GM23248 (cell line): ENCODE measurements at places on chromosomes 2 and 18. TPM values are rescaled to one million over a fixed set of nuclear protein-coding genes. Genes with fewer than 3 reads are reported as not detected.

ODC1 gene
- total RNA-seq: 106 and 114 TPM in 2 replicates

PPP1R7 gene
- 44.6 and 53.1 TPM in 2 replicates for total RNA-seq

DNA sequence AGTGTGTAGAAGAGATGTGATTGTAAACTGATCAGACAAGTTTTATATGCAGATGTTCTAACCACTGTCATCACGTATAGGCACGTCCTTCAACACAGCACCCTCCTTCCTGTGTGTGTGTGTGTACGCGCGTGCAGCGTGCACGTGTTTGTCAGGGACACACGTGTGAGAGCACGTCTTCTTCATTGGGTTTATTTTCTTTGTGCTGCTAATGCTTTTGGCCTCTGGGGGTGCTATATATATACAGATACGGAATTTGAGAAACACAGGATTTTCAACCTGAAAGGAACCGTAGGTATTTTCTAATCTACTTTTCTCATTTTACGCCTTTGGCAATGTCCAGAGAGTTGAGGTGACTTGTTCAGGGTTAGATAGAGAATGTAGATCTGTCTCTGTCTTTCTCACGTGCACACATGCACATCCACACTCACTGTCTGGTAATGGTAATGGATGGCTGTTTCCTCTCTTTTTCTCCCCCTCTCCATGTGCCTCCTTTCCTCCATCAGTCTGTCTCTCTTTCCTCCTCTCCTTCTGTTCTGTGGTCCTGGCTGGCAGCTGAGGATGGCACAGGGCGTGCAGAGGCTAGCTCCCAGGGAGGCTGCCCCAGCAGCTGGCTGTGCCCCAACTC, 13.4 kb upstream of the CELF4 start:
- peak; percentile 66 for DNase-seq

- DNase-seq: no peak
Observed at GRCh38 chr2:239853121-239853520, 172.0 kb downstream of the NDUFA10 start.

C2orf81 gene
- 1.6 and 3.5 TPM in 2 replicates for total RNA-seq

DNA sequence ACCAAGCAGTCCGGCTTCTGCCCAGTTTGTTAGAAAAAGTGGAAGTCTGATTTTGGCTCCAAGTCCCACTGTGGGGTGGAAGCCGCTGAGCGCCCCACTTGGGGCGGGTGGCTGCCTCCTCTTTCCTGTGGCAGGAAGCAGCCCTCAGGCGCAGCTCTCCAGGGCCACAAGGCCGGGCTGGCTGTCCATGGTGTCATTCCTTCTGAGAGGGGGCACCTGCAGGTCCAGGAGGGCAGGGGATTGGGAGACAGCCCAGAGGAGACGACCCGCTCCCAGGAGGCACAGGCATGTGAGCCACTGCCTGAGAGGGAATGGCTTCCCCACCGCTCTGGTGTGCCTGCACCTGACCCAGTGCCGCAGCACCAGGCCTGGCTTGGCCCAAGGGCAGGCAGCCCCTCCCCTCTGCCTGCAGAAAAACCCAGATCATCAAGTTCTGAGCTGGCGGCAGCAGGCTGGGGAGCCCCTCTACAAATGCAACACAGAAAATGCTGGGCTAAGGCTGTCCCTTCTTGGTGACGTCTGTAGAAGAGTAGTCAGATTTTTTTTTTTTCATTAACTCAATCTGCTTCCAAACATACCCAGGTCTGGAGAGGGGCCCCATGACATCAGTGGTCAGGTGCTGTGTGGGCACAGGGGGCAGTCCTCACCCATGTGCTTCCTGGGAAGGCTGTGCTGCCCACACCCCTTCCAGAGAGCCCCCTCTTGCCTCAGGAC, 38.4 kb downstream of the HS6ST1 start:
- DNase-seq: no peak

DNA sequence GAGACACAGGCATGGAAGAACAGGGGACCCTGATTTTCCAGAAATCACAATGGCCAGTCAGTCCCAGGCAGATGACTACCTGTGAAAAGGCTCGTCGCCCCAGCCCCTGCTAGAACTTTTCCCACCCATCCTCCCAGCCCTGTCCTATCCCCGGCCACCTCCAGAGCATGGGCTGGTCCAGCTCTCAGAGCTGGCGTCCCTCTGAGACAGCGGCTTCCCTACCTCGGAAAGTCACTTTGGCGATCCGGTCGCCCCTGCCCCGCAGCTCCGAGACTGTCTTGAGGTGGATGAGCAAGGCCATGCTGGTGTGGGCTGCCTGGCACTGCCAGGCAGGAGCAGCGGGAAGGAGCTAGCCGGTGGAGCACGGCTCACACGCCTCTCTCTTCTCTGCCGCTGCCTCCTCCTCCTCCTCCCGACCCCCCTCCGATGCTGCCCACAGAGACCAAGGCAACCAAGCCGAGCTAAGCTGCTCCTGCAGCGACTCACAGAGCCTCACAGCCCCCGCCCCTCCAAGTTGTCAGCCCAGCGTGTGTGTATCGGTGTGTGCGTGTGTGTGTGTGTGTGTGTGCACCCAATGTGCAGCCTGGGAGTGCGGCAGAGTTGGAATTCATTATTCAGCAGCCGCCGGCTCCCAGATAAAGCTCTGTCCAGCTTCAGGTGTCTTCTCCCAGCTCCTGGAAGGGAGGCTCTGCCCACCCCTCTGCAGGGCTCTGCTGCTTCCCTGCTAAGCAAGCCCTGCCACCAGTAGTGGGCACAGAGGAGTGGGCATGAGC, 80.5 kb upstream of the OTOF start:
- peak; percentile 35 for DNase-seq

DNA sequence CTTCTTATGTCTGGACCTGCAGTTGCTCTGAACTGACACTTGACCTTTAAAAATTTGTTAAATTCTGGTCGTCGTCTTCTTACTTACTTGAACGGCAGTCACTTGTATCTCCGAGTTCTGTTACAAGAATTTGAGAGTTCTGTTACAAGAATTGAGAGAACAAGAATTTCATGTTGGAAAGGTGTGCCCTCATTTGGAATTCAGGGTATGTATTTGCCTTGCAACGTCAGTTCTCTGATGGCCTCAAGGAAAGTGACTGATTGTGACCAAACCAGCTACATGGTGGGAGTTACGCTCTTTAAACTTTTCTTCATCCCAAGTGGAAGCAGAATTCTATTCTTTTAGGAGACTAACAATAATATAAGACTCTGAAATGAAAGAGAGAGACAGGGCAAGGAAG, 320.0 kb upstream of the TRIB2 start:
- DNase-seq: no peak

GRCh38 chr18:23743733-23744333, 54.6 kb downstream of the LAMA3 start:
- DNase-seq: no peak

- DNase-seq: no peak
Observed at GRCh38 chr2:104866122-104866864, 12.4 kb downstream of the POU3F3 start.

DNA sequence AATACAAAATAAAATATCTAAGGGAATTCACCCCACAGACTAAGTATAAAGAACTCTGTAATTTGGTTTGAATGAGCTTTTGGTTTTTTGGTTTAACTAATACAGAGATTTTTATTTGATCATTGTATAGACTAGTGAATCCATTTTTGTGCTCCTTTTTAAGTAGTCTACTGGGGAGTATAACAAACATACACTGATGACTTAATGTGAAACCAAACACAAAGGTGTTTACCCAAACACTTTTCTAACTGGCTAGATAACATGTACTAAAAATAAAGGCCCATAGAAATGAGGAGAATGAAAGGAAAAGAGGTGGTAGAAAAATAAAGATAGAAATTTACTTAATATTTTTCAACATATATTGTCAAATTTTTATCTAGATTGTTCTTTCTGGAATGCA, 146.0 kb downstream of the NRXN1 start:
- DNase-seq: no peak

DNA sequence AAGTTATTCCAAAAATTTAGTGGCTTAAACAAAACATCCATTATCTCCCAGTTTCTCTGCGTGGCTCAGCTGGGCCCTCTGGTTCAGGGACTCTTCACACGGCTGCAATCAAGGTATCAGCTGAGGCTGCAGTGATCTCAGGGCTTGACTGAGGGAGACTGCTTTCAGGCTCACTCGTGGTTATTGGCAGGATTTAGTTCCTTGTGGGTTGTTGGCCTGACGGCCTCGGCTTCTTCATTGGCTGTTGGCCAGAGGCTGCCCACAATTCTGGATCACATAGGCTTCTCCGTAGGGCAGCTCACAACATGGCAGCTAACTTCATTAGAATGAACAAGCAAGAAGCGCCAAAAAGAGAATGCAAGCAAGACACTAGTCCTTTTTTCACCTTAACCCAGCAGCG, 90.1 kb downstream of the ABI2 start:
- no peak for DNase-seq

GRCh38 chr2:206989311-206989710, 50.0 kb downstream of the CPO start:
- peak; percentile 37 for DNase-seq

DNA sequence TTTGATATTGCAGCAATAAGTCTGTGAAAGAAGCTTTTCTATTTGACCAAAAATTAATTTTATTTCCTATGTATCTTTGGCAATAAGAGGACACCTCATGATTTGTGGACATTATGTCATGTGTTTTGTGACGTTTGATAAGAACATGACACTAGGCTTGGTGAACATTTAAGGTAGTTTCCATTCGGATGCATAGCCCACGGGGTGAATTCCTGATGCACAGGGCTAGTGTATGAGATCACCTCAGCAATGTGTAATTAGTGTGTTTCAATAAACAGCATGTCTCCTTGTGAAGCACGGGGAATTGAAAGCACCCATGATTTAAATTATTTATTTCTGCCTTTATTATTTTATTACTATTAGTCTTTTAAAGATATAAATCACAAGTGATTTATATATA, 146.1 kb upstream of the LINC00305 start:
- no peak for DNase-seq

DNA sequence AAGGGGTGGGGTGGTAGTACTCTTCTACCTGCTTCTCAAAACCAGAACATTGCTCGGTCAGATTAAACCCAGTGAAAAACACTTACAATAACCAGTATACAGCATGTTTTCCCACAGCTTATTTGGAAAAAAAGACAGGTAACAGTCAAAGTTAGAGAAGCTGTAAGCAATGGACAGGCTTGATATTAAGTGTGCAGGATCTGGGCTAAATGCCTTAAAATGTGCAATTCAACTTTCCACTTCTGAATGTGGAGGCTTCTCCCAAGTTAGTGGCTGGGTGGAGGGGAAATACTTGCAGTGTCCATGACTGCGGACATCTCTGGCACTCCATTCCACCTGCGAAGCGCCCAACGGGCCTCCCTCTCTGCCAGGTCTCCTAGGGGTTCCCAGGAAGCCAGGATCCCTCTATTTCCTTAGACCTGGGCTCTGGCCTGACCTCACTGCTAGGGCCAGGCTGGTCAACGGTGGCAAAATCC, 5.3 kb downstream of the ZEB2 start:
- DNase-seq: peak; percentile 47

ASPRV1 gene
- total RNA-seq: under 0.01 and 0.86 TPM in 2 replicates

DNA sequence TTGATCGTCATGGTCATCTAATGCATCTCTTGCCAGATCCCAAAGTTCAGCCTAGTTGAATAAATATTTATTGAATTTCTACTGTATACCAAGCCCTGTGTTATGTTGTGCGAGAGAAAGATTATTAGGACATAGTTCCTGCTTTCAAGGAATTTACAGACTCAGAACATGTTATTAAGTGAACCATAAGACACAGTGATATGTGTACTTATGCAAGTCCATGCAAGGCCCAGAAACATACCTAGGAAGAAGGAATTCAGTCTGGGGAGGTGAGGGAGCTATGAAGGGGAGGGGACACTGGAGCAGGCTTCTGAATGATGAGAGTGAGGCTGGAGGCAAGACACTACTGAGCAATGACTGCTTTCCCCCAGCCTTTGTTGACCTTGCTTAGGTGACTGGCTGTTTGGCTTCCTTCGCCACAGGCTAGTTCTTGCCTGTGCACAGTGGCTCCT, 81.4 kb downstream of the ACAA2 start:
- no peak for DNase-seq

KIAA2012 gene
- not detected in 2 replicates for total RNA-seq

DNA sequence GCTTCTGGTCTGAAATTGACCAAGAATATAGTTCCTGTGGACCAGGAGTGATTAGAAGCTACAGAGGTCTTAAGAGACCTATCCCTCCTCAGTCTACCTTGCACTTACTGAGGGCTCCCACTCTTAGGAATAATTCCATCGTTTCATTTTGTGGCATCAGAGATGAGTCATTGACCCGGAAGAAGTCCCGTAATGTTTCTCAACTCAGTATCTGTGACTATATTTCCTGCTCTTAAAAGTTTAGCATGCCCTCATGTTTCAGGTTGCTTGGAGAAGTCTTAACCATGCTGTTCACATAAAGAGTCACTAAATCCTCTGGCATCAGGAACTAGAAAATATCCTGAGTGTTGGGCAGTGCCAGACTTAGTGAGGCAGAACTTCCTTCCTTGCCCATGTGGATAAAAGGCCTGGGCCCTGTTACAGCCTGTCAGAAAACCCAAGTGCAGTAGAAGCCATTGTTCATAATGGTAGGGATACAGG, at the start of gene IL36A:
Gene IL36A, plus strand, starts transcription at position 430 of the 480 bp plus-strand sequence. CDS start 413 bp downstream, outside the sequence.
- DNase-seq: no peak

DNA sequence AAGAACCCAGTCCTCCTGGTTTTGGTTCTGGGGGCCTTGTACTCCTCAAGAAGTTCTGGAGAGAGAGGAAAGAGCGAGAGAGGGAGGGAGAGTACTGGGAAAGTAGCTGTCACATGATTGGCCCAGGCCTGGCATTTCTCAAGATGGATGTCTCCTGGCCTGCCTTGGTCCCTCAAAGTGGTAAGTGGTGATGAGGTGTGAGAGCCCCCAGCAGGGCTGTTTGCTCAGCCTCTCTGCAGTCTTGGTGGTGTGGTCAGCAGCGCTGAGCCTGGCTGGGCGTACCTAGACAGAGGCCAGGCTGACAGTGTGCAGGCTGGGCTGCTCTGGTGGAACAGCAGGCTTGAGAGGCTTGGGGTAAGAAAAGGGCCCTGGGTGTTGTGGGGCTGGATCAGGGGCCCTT, 2.5 kb downstream of the SPEG start:
- no peak for DNase-seq

FBXO41 gene
- total RNA-seq: 1.0 and 1.1 TPM in 2 replicates

GALNT5 gene
- total RNA-seq: 114 and 117 TPM in 2 replicates

DNA sequence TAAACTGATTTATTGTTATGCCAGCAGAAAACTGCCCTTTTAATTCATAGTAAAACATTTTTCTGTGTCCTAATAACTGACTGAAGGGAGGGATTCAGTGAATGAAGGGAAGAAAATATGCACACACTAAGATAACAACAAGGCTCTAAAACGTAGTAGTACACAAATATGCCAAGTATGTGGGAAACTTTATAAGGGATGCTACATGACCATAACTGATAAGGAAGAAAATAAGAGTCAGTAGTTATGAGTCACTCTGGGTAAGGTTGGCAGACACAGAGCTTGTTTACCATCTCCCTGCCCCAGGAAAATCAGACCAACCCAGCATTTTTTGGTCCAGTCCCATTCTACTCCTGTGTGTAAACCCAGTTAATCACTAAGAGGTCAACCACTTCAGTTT, 124.2 kb downstream of the RPRM start:
- no peak for DNase-seq

- DNase-seq: peak; percentile 75
Observed at GRCh38 chr18:7221424-7222155, 9.3 kb upstream of the LRRC30 start.

DNAJC5G gene
- total RNA-seq: not detected in 2 replicates
